Cardiac muscle cell (in vitro differentiated cells and primary cell): ENCODE measurements at places on chromosomes 16 and 17. TPM values are rescaled to one million over a fixed set of nuclear protein-coding genes. Genes with fewer than 3 reads are reported as not detected.

GRCh38 chr17:77467521-77467920 lies 326.8 kb downstream of the SEC14L1 start:
- DNase-seq, result no peak

- no peak for DNase-seq
These were observed 108.4 kb downstream of the AIPL1 start for GRCh38 chr17:6326483-6326882.

GRCh38 chr17:15231851-15232516 lies 33.1 kb downstream of the PMP22 start:
- peak; percentile 13 for DNase-seq

DNA sequence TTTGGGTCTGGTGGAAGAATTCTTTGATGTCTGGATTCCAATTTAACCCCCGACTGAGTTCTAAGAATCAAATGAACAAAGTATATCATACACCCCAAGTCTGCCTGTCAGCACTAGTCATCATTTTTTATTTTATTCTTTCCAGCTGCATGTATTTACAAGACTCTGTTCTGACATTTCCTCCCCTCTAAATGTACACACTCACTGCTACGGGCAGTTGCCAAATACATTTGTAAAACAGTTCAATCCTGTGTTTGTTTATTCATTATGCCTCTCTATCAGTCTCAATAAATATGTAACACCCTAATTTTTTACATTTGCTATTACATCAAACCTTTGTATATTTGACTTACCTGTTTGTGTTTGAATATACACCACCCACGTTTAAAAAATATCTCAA lies 422.3 kb upstream of the PSMD7 start:
- no peak for DNase-seq

- DNase-seq, result peak; percentile 15
These were observed 4.3 kb downstream of the SDK2 start for GRCh38 chr17:73639932-73640331.

GRCh38 chr16:85026703-85027102 lies 892 bp upstream of the KIAA0513 start:
- DNase-seq, result no peak

DNA sequence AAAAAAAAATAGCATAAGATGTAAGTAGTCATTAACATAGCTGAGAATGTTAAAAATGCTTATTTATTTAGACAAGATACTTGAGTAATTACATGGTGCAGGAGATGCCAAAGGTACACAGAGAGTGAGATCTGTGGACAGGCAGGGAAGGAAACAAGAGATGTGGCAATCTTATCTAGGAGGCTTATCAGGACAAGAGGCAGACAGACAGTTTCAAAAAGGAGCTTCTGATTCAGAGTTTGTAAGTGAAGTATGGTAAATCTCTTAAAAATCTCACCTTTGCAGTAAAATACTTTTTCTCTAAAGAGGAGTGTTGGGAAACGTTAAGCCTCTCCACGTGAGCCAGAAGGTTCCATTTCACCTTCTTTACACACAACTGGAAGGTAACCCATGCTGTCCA lies 19.9 kb upstream of the GHDC start:
- no peak for DNase-seq

DNA sequence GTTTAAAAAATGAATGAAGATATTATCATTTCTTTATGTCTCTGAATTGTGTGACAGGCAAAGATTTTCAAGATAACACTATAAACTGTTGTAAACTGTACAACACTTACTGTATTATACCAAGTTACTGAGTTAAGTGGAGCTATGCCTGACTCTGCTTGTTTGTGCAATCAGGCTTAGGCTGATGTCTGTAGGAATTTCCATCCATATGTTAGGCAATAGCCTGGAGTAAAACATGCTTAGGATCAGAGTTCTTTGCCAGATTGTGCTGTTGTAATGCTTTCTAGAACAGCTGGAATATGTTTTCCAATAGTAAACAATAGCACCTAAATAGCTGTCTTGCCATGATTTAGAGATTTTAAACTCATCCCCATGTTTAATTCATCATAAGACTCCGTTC lies 1496.7 kb downstream of the CDH11 start:
- DNase-seq, result no peak

CD300A gene
- total RNA-seq, result 2.7 and 4.2 TPM in 2 replicates

KCNJ16 gene
- not detected in 2 replicates for total RNA-seq

DNA sequence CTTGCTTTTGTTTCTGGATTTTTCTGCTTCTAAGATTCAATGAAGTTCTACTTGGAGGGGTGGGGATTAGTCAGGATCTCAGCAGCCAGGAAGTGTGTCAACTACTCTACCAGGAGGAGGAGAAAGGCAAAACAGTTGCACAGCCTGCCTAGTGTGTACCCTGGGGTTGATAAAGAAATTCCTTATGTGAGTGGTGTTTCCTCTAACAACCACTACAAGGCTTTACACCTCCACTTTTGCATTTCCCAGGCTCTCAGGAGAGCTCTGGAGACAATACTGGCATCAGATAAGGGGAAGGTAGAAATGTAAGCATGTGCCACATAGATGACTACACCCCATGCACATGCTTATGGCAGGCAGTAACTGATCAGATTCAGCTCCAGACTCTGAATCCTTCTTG lies 174.6 kb downstream of the TOX3 start:
- DNase-seq, result no peak

DNA sequence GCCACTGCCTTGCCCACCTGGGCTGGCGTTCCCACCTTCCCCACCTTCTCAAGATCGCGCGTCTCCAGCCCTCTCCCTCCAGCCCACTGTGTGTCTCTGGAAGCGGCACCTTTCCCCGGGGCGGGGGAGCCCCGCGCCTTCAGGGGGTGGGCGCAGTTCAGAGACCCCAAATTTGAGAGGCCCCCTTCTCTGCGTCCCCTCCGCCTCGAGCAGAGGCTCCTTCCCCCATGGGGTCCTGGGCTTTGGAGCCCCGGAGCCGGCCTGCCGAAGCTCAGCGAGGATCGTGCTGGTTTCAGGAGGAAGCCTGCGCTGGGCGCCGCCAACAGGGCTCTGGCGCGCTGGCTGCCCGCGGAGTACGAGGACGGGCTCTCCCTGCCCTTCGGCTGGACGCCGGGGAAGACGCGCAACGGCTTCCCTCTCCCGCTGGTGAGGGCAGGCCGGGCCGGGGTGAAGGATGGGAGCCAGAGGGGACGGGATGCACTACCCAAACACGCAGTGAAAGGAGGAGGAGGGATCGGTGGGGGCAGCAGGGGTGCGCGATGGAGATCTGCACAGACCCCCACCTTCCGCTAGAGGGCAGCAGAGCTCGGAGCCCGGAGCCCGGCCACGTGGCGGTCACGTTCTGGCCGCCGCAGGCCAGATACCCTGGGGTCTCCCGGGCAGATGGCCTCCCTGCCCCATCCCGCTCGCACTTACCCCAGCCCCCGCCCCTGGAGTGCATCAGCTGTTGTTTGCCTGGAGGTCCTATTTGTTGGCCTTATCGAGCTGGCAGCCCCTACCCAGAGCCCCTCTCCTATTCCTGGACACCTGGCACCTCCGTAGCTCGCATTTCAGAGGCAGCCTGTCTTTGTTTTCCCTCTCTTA lies 11.1 kb downstream of the LPO start:
- DNase-seq, result peak; percentile 70

- peak; percentile 87 for DNase-seq
These were observed 694.3 kb downstream of the KCNJ2 start for GRCh38 chr17:70863436-70864248.

DNA sequence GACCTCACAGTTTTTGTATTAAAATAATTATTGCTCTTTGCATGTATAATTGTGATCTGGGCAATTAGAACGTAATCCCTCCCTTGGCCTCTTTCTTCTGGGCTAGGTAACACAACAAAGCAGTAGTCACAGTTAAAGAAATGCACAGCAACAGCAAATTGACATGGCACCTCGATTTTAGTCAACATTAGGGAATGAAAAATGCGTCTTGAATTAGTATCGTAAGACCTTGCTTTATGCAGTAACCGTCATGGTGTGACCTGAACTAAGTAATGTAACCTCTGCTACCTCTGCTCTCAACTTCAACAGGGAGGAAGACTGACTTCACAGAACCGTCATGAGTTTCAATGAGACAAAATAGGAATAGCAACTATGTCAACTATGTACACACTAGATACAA lies 265.4 kb upstream of the MAF start:
- DNase-seq, result no peak

ATXN2L gene
- total RNA-seq, result 70.9 and 81.2 TPM in 2 replicates

HOXB1 gene
- 5.9 and 6.6 TPM in 2 replicates for total RNA-seq

GRCh38 chr17:57235124-57235523 lies 21.2 kb upstream of the MSI2 start:
- no peak for DNase-seq

ABCC11 gene
- 0.14 and 0.18 TPM in 2 replicates for total RNA-seq
